ENCODE measurements at places on chromosomes 4 and X. TPM values are rescaled to one million over a fixed set of nuclear protein-coding genes. Genes with fewer than 3 reads are reported as not detected.

The LONRF3 gene
- total RNA-seq: 7.2 TPM

GRCh38 chrX:151871244-151871643 is 41.4 kb upstream of the MAGEA4 start:
- peak; percentile 42 for DNase-seq

The SLC4A4 gene
- total RNA-seq: 2.9 TPM

DNA sequence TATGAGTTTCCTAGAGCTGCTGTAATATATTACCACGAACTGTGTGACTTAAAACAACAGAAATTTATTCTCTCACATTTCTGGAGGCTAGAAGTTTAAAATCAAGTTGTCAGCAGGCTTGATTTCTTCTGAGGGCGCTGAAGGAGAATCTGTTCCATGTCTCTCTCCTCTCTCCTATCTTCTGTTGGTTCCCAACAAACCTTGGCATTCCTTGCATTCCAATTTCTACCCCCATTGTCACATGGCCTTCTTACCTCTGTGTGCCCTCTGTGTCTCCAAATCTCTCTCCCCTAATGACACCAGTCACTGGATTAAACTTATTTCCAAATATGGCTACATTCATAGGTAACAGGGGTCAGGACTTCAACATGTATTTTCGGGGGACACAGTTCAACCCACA is 672.7 kb downstream of the RPA4 start:
- DNase-seq: no peak

DNA sequence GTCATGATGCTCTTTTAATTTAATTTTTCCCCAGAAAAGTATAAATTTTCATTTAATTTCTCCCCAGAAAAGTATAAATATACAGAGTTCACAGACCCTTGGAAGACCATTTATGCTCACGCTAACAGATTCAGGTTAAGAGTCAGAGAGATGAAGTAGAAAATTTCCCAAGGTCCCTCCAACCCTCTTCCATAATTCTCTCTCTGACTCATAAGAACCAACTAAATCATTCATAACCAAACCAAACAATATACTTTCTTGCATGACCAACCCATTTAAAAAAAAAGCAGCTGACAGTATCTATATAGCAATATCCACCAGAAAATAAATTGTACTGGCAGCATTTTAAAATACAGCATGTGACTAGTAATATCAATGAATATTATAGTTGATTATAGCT is 3.9 kb downstream of the KLHL8 start:
- DNase-seq: no peak

GRCh38 chr4:81648576-81649275 is 177.0 kb upstream of the RASGEF1B start:
- peak; percentile 77 for DNase-seq

DNA sequence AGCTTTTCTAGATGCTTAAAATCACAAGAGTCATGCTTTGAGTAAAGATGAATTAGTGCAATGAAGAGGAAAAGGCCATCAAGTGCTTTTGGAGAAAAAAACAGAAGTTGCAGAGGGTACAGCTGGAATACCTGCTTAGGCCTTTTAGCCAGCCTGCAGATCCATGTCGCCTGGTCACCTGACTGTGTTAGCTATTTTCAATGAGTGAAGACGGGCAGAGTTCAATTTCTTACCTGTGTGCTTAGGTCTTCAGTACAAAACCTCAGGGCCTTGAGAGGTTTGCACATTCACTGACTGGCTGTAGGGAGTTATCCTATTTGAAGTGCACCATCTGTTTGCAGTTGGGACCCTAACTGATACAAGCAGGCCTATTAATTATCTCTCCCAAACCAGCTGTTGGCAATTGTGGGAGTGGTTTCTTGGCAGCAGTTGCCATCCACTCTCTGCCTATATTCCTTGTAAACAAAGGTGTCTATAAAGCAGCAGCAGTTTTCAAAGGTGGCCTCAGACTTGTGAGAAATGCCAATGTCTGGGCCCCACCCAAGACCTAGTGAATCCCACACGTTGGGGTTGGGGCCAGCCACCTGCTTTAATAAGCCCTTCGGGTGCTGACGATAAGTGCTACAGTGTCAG is 16.3 kb upstream of the FAT1 start:
- DNase-seq: no peak

DNA sequence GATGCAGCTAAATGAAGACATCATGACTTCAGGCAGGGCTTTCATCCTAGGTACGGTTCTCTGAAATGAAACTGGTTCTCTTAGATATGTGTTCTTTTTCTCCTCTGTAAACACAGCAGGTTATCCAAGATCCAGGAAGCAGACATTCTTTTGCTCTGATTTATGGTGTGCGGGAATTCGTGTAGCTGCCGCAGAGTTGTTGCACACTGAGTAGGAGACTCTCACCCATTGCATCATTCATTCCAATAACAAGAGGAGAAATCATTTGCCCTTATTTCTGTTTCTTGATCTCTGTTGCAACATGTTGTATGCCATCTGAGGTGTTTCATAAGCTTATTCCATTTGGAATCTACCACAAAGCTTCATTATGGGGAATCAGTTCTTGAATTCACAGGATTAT is 133.6 kb upstream of the VCX2 start:
- DNase-seq: no peak

GRCh38 chr4:1978226-1978625 is 30.5 kb downstream of the NELFA start:
- DNase-seq: no peak

The ENPEP gene
- 4.6 TPM for total RNA-seq

DNA sequence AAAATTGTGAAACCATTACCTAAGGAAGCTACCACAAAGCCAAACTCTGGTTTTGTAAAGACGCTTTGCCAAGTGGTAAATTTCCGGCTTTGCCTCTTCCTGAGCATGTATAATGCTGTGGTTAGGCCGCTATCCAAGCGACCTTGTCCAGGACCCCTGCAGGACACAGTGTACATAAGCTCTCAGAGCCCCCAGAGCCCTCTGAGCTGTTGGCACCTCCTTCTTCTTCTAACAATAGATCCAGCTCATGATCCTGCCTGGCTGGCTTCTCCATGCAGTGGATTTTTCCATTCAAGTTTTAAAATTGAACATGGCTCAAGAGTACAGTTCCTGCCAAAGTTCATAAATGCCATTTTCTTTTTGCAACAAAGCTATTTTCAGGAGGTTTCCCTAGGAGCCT is 326.7 kb downstream of the MAPK10 start:
- no peak for DNase-seq

The APLN gene
- total RNA-seq: 0.14 TPM

GRCh38 chr4:61143461-61143860 is 56.7 kb upstream of the ADGRL3 start:
- DNase-seq: no peak

The MYOZ2 gene
- not detected for total RNA-seq

The SCML2 gene
- 1.2 TPM for total RNA-seq

The SOX3 gene
- total RNA-seq: not detected

DNA sequence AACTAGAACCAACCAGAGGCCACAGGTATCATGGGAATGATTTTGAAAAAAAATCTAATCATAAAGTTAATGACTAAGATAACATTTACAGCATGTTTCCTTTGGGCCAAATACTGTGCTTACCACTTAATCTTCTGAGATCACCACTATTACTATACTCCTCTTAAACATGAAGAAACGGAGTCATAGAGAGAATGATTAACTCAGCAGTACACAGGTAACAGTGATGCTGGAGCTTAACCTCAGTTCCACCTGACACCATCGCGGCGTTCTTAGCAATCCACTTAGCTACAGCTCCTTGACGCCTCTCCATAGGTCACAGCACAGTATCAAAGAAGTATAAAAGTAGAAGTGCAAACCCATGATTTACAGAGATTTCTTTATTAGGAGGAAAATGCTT is 592.6 kb upstream of the SLIT2 start:
- peak; percentile 1 for DNase-seq

The NAP1L3 gene
- total RNA-seq: 3.2 TPM

The PNMA6F gene
- not detected for total RNA-seq

The FRAS1 gene
- 35.8 TPM for total RNA-seq

- DNase-seq: no peak
Observed at GRCh38 chrX:110025395-110025794, 22.5 kb downstream of the TMEM164 start.

The STOX2 gene
- 4.4 TPM for total RNA-seq

GRCh38 chrX:10125248-10125615 is 31.5 kb upstream of the CLCN4 start:
- DNase-seq: no peak

The WDFY3 gene
- 54.4 TPM for total RNA-seq

DNA sequence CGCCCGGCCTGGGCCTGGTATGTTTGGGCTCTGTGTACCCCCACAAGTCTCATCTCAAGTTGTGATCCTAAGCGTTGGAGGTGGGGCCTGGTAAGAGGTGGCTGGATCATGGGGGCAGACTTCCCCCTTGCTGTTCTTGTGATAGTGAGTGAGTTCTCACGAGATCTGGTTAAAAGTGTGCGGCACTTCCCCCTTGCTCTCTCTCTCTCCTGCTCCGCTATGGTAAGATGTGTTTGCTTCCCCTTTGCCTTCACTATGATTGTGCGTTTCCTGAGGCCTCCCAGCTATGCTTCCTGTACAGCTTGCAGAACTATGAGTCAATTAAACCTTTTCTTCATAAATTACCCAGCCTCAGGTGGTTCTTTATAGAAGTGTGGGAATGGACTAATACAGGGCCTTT is 53.0 kb downstream of the CHST7 start:
- no peak for DNase-seq

- no peak for DNase-seq
Observed at GRCh38 chrX:18725310-18725943, 18.0 kb downstream of the PPEF1 start.

- DNase-seq: no peak
Observed at GRCh38 chr4:122555216-122555615, 65.7 kb downstream of the IL21 start.

DNA sequence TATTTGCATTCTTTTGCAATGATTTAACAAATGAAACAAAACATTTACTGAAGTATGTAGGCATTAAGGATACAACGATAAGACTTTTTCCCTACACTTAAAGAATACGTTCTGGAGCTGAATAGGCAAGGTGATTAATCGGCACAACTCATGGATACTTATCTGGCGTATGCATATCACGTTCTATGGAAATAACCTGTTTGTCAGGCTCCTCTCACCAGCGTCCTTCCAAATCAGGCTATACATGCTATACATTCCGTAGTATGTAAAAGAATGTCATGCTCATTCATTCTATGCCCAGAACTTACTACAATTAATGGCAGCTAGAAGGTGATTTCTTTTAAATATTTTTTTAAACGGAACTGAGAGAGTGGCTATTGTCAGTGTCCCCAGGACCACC is 25.6 kb upstream of the TCEANC start:
- no peak for DNase-seq
